Stimulated activated CD4-positive, alpha-beta T cell treated with anti-CD3 and anti-CD28 coated beads, Interleukin-12 subunit alpha, Interleukin-12 subunit beta, amount 100 ng/mL, for 4 hours (primary cell): ENCODE measurements at places on chromosomes 13 and 19.

- DNase-seq = no peak
These were observed at the start of gene CACNA1A for GRCh38 chr19:13506471-13506820. TSS of gene CACNA1A (minus strand) at chr19:13506479. CDS start at chr19:13506224, 255 bp downstream.

- no peak for DNase-seq
These were observed 361.5 kb upstream of the HTR2A start for GRCh38 chr13:47258384-47258783.

DNA sequence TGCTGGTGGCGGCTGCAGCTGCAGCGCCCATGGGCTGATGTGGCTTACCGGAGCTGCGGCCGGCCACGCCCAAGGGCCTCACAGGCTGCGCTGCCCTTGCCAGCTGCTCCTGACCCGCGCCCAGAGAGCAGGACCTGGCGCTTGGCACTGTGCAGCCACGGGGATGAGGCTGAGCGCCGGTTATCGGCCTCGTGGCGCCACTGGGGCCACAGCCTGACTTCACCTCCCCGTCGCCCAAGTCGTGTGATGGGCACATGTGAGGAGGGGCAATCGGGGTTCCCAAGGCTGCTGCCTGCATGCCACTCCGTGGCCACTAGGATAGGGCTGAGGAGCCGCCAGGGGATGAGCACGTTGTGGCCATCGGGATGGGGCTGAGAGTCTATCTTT, 77.2 kb upstream of the PABPC3 start:
- DNase-seq = no peak

DNA sequence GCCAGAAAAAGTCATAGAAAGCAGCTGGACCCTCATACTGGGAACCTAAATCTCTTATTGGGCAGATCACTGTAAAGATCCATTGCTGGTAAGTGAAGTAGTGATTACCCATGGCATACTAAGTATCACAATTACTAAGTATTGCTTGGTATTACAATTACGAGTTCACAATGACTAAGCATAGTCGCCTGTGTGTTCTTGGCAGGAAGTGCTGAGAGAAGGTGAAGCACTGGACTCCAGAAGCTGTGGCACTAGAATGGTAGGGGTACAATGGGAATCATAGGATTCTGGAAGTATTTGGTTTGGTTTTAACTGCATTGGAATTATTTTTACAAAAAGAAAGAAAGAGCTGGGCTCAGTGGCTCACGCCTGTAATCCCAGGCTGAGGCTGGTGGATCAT, 20.3 kb downstream of the LGALS16 start:
- no peak for DNase-seq

DNA sequence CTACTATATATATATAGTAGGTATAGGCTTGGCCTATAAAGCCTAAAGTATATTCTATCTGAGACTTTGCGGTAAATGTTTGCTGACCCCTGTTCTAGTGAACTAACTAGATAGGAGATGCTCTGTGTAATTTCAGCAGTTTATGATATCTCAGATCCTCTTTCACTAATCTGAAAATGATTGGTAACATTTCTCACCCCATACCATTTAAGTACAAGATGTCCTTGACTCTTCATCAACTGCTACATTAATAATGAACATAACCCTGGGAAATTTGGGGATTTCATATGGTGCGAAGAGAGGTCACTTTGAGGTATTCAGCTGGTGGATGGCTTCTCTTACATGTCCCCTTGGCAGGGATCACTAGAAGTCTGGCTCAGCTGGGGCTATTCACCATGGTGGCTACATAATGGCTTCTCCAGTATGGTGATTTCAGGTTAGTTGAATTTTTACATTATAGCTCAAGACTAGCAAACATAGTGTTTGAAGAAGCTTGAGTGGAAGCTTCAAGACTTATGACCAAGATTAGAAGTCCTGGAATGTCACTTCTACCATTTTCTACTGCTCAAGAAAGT, 103.6 kb upstream of the MYCBP2 start:
- DNase-seq = no peak

GRCh38 chr19:16824658-16825311, 4.4 kb upstream of the SIN3B start:
- no peak for DNase-seq

DNA sequence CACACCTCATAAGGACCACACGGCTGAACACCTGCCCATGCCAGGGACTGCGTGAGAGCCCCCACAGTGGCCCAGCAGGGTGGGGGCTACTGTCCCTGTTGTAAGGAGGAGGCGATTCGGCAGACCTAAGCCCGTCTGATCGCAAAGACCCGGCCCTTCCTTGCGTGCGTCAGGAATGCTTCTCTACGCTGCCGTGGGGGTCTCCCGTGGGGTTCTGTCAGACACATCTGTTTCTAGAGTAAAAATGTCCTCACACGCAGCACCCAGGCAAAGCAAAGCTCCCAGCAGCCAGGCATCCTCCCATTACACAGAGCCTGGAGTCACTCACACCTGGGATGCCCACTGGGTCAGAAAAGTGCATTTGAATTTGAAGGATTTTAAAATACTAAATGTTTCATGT, 147.7 kb upstream of the SOX1 start:
- no peak for DNase-seq

- no peak for DNase-seq
These were observed 572.6 kb upstream of the KLF12 start for GRCh38 chr13:74706801-74707200.

DNA sequence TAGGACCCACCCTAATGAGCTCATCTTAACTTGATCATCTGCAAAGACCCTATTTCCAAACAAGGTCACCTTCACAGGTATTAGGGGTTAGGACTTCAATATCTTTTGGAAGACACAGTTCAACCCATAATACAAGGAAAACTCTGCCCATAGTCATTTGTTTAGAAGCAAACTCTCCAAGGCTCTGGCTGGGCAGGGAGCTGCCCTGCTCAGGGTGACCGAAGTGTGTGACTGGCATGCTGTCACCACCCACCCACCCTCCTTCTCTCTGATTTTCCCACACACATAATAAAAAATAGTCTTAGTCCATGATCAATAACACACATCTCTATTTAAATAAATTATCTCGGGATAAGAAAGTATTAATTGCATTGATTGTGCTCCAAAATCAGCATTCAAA, 161.1 kb downstream of the KCTD15 start:
- no peak for DNase-seq

- DNase-seq = no peak
These were observed 116.4 kb downstream of the FRY start for GRCh38 chr13:32147976-32148375.

DNA sequence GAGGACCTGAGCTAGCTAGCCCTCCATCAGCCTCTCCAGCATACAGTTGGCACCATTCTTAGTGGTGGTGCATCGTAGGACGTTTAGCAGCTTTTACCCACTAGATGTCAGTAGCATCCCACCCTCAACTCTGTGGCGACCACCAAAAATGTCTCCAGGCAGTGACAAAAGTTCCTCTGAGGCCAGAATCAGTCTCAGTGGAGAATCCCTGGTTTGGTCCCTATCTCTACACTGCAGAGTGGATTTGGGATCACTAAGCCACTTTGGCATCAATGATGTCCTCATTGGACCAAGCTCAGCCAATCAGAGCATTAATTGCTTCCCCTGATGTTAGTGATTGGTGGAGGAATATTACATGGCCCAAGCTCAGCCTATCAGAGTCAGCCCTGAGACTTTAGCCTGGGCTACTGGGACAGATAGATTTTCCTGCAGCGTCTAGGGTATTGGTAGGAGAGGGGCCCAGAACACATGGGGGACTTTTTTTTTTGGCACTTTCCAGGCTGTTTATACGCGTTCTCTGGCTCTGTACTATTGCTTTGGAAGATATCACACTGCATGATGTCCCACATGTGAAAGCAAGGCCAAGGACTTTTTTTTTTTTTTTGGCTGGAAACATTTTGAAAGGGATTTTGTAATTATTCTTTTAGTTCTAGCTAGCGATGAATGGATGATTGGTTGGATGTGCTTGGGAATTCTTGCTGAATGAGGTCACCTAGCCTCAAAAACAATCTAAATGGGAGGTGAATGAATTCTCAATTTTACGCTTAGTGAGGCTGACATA, 7.0 kb downstream of the TMEM221 start:
- DNase-seq = no peak

DNA sequence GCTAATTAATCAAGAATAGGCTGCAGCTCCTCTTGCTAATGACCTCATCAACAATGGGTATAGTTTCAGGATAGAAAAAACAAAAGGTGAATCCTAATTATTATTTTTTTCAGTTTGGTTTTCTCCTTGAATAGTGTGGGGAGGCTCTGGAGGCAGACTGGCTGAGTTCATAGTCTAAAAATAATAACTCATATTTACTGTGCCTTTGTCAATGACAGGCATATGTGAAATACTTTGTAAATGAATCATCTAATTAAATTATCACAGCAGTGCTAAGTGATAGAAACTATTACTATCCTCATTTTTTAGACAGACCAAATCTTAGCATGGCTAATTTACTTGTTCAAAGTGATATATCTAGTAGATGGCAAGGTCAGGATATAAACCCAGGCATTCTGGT, 1261.0 kb upstream of the SLC10A2 start:
- DNase-seq = no peak

DNA sequence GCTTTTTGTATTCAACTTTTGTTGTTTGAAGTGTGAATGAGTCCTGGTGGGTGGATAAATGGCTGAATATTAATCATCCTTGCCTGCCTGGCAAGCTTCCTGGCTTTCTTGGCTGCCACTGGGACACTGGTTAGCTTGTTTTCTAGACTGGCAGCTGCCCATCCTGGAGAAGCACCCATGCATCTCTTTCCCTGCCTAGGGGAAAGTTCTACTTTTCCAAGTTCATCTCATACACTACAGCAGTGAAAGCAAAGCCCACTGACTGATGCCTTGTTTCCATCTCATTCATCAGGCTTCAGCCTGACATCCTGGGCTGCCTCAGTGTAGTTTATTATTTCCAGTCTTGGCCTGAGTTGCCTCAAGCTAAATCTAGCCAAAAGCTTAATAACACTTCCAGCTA, 244.8 kb downstream of the PCDH20 start:
- DNase-seq = no peak

GRCh38 chr19:30880151-30880550, 469.1 kb downstream of the TSHZ3 start:
- no peak for DNase-seq

- DNase-seq = no peak
These were observed 43.3 kb downstream of the CCNE1 start for GRCh38 chr19:29855087-29855486.

GRCh38 chr19:33089010-33089409, 8.0 kb downstream of the GPATCH1 start:
- DNase-seq = no peak
